ENCODE measurements at places on chromosomes 3 and 15.

DNA sequence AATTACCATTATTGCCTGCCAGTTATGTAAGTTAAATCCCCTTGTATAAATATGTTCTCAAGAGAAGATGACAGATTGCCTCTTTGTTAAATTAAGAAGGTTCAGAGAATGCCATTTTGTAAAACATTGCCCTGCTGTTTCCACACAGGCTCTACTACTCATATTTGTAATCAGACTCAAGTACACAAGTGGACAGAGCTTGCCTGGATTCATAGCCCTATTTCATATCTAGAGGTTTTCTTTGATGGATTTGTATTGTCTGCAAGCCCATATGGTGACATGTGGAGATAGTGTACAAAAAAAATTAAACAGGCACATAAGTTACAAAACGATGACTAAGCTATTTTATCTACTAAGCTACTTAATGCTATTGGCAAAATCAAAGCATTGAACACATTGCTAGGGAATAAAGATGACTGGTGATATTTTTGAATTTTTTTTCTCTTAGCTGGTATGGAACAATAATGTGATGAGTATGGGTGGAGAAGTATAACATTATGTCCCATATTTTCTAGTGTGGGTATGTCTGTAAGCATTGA lies 1286.6 kb upstream of the ALCAM start:
- DNase-seq: no peak

- no peak for DNase-seq
Measured at GRCh38 chr3:179853176-179853575, 183.6 kb downstream of the PEX5L start.

GRCh38 chr15:90868261-90868689 lies at the start of gene FURIN:
Gene FURIN, plus strand, starts transcription at chr15:90868588. Its CDS starts 7,153 bp downstream, at chr15:90875741.
- no peak for DNase-seq

DNA sequence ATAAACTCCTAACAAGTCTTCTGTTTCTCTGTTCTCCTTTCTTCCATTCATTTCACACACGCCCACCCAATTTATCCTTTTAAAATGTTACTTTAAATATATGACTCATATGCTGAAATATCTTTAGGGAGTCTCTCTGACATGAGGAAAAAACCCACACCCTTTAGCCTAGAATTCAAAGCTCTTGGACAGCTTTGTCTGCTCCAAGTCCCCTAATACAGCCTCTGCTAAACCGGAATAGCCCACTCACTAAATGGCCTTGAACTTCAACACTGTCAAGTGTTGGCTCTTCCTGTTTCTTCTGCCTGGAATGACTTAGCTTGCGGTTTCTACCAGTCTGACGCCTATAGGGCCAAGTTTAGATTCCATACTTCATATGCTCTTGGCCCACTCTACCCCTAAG lies 3.3 kb upstream of the CD96 start:
- DNase-seq: no peak

DNA sequence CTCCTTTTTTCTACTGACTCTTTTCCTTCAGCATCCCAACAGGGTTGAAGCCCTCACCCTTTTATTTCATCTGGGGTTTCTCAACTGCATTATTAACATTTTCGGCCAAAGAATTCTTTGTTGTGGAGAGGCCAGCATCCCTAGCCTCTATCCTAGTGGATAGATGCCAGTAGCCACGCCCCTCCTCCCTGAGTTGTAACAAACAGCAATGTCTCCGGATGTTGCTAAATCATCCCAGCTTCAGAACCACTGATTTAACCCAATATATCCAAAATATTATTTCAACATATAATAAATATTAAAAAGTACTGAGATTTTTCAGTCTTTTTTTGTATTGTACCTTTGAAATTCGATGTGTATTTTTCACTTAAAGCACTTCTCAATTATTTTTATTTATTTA lies 2.0 kb upstream of the RNF111 start:
- DNase-seq: no peak

GRCh38 chr3:111373861-111374260 lies 168.1 kb upstream of the CD96 start:
- DNase-seq: no peak

DNA sequence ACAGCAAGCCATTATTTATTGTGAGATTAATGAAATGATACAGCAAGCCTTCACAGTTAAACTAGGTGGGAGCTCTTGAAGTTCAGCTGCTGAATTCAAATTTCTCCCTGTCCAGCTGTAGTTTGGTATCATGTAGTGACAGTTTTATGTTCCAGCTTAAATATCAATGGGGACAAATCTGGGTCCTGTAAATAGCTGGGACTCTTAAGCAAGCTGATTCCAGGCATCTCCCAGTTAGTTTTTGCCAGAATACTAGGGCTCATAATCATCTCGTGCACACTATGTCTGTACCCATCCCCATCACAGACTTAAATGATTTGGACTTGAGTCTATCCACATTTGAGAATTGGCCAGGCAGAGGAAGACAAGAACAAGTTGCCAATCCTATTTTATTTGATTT lies 27.9 kb upstream of the NIT2 start:
- no peak for DNase-seq

DNA sequence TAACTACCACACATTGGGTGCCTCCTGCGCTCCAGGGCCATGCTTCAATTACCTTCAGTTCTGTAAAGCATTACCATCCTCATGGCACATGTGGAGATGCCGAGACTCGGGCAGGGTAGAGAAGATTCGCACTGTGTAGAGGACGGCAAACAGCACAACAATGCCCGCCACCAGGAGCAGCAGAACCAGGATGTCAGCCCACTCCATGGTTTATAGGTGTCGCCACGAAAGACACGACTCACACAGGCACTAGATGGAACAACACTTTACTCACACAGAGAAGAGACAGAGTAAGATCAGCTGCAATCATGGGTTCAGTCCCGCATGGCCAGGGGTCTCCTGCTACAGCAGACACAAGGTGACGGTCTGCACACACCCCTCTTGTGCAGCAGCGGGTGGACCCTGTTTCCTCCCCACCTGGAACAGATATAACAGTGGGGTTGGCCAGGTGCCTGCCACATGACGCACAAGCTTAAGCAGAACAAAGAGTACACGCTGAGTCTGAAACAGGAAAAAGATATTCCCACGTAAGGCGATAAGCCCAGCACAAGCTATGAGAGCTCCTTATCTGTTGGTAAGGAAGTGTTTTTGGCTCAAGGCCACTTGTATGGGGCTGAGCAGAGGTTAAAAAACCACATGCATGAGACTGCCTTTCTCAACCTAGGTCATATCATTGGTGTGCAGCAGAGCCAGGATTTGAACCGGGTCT lies 2.5 kb upstream of the TBC1D21 start:
- no peak for DNase-seq

DNA sequence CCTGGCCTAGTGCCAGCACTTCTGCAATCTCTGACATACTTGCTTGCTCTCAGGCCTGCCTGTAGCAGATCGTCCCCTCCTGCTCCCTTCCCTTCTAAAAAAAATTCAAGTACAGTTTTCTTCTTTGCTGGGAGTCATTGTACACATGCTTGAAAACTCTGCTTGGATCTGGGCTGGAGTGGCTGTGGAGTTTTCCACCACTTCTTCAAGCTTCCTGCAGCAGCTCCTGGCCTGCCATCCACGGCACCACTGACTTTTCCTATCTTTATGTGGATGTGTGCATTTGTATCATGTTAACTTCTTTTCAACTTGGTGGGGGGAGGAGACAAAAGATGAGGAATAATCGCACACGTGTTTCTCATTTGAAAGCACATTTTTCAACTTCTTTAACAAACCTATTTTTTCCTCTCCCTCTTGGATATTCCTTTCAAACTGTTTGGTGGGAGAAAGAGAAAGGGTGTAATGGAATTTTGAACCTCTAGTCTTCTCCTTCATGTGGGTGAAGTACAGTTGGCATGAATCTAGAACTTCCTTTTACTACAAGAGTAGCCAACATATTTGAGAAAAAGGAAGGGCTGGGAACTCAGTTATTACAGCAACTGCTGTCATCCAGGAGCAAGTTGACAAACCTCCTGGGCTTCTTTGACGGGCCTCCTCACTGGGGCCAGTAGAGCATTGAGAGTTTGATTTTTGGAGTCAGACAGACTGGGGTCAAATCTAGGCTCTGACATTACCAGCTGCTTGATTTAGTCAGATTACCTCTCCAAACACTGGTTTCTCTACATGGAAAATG lies 61.2 kb upstream of the LRTM1 start:
- no peak for DNase-seq

GRCh38 chr15:36601497-36601932 lies 22.1 kb downstream of the CDIN1 start:
- DNase-seq: no peak

DNA sequence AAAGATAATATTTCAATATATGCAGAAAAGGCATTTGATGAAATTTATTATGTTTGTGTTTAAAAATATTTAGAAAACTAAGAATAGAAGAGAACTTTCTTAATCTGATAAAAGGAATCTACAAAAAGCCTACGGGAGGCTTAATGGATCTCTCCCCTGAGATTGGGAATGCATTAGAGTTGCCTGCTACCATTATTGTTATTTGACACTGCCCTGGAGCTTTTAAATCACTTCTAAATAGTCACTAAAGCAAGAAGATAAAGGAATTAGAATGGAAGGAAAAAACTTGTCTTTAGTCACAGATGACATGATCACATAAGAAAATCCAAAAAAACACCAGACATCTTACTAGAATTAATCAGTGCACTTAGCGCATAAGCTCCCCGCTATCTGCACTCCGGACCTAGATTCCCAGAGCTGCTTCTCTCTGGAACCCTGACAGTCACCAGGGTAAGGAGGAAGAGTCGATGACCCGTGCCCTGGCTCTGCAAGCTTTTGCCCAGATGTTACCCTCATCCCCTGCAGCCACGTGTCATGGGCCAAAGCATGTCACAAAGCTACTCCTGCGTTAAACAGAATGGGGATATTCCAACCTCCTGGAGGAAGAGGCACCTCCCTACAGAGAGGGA lies 97.1 kb downstream of the MINAR1 start:
- no peak for DNase-seq

GRCh38 chr3:190577225-190577624 lies 63.3 kb downstream of the IL1RAP start:
- DNase-seq: no peak

DNA sequence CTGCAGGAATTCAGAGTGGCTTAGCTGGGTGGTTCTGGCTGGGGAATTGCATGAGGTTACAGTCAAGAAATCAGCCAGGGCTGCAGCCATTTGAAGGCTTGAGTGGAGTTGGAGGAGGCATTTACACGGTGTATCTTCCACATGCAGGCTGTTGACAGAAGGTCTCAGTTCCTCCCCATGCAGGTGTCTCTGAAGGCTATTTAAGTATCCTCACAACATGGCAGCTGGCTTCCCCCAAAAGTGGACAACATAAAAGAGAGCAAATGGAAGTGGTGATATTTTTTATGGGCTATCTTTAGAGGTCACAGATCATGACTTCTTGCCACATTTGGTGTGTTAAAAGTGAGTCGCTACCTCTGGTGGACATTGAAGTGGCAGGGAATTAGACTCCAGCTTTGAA lies 60.1 kb upstream of the SPRED1 start:
- DNase-seq: no peak

DNA sequence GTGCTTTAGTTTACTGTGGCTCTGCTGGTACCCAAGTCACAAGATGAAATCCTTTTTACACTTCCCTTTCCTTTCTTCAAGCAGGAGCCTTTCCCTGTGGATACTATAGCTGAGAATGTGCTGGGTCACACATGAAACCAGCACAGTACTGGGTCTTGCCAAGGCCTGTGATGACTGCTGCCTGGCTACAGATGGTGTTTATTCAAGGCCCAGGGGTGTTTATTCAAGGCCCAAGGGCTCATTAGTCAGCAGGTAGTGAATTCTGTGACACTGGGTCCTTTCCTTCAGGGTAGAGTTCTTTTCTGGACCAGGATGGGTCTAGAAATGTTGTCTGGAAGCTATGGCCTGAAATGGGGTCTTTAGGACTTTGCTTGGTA lies 99.4 kb downstream of the SH3GL3 start:
- DNase-seq: no peak

DNA sequence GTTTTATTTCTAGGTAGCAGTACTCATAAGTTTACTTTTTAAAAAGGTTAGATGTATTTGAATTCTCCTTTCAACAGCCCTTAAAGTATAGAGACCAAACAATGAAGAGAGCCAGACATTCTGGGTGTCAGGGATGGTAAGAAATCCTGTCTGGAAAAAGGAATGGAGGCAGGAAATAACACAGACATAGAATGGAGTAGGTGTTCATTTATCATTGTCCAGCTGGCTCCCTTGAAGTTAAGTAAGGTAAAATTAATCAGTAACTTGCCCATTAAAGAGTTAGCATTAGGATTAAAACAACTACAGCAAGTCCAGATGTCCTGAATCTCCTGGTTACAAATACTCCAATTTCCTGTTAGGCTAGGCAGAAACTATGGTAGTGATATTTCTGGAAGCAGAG lies 13.5 kb upstream of the SUCNR1 start:
- no peak for DNase-seq

- DNase-seq: no peak
Measured at GRCh38 chr3:42664438-42664803, 10.9 kb downstream of the ZBTB47 start.

DNA sequence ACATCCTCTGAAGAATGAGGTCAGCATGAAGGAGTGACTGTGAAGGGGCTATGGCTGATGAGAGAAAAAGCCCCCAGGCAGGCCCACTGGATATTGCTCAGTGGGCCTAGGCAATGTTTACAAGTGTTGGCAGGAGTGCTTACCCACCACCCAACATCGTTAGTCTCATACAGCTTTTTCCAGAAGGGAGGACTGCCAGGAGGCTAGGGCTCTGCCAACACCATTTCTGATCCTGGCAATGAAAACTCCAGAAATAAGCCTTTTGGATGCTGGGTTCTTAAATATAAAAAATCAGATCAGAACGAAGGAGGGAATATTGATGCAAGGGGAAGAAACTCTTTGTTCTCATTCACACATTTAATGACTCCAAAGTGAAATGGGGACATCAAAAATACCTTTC lies 189.1 kb downstream of the DCLK3 start:
- no peak for DNase-seq

DNA sequence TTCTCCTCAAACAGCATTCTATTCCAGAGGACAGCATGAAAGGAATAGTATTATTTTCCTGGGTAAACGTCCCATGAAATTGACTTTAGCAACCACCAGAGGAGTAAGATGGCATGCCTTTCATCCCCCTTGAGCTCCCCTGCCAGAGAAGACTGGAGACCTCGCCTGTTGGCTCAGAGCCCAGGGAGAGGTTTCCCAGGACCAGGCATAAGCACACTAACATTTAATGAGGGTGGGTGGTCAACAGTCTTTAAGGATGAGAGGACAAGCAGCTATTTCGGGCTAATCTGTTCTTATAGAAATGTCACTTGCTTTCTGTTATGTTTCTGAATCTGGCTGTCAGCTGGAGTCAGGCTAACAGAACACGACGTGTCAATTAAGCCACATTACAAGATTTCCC lies 390.5 kb downstream of the GABRG3 start:
- DNase-seq: no peak

DNA sequence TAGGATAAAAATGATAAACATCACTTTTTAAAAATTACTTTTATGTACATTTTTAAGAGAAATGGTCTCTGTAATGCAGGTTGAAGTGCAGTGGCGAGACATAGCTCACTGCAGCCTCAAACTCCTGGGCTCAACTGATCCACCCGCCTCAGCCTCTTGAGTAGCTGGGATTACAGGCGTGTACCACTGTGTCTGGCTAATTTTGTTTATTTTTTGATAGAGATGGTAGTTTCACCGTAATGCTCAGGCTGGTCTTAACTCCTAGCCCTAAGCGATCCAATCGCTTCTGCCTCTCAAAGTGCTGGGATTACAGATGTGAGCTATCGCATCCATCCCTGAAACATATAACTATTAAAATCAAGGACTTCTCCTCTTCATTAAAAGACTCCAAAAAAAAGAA lies 63.1 kb upstream of the CSPG5 start:
- no peak for DNase-seq

GRCh38 chr15:20345401-20345958 lies 196.1 kb downstream of the GOLGA6L6 start:
- DNase-seq: no peak

GRCh38 chr3:183279371-183279770 lies 26.3 kb downstream of the B3GNT5 start:
- no peak for DNase-seq
